GM23338 (cell line): ENCODE measurements at places on chromosomes 6 and 20. TPM values are rescaled to one million over a fixed set of nuclear protein-coding genes. Genes with fewer than 3 reads are reported as not detected.

GRCh38 chr6:43036712-43037111, 15.3 kb downstream of the RRP36 start:
- H3K27ac ChIP-seq = no peak overlapping the region
- DNase-seq = no peak
- 0 out of 2 replicates have a peak, but pooled peaks cover 3% of the 10 kb centered on the region for H3K36me3 ChIP-seq

- no peak overlapping the region for H3K27ac ChIP-seq
- H3K27me3 ChIP-seq = peaks cover 75% of the 10 kb centered on the region
- no peak for DNase-seq
- peak overlapping the region; percentile 57 for H3K4me3 ChIP-seq
Measured at GRCh38 chr20:21391972-21392352, 5.4 kb downstream of the NKX2-4 start.

GRCh38 chr6:108947114-108947854, 99.1 kb downstream of the ARMC2 start:
- no peak for DNase-seq
- H3K27me3 ChIP-seq = no peaks in the 10 kb centered on the region
- no peak overlapping the region for H3K4me3 ChIP-seq
- H3K4me1 ChIP-seq = peaks cover 9% of the 10 kb centered on the region; the same call in 1 of the 2 replicates

Gene LHFPL5
- total RNA-seq = not detected in 2 replicates
